ENCODE measurements at places on chromosomes 5 and 9. TPM values are rescaled to one million over a fixed set of nuclear protein-coding genes. Genes with fewer than 3 reads are reported as not detected.

- no peak for DNase-seq
Measured at GRCh38 chr5:98927242-98927988, 1.4 kb downstream of the CHD1 start.

DNA sequence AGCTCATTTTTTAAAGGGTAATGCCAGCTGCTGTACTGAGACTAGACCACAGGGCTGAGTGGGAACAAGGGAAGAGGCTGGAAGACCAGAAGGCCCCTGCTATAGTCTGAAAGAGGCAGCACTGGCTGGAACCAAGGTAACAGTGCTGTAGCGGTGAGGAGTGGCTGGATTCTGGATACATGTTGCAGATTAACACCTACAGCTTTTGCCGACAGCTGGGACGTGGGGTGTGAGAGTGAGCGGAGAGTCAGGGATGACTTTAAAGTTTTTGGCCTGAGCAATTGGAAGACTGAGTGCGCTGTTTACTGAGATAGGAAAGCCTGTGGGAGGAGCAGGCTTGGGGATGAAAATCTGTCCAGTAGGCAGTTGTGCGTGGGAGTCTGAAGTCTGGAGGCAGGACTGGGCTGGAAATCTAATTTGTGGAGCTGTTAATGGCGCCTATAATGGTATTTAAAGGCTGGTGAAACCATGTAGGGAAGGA lies 26.5 kb downstream of the AQP7 start:
- peak; percentile 37 for DNase-seq

- no peak for DNase-seq
Measured at GRCh38 chr5:100758780-100759179, 144.3 kb downstream of the ST8SIA4 start.

DNA sequence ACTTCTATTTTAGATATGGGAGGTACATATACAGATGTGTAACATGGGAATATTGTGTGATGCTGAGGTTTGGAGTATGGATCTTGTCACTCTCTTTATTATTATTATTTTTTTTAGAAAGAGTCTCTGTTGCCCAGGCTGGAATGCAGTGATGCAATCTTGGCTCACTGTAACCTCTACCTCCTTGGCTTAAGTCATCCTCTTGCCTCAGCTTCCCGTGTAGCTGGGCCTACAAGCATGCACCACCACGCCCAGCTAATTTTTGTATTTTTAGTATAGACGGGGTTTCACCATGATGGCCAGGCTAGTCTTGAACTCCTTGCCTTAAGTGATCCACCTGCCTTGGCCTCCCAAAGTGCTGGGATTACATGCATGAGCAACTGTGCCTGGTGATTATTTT lies 138.4 kb upstream of the SLC28A3 start:
- DNase-seq: no peak

SERF1A gene
- total RNA-seq: 8.9 TPM

PDE6A gene
- total RNA-seq: not detected

DNA sequence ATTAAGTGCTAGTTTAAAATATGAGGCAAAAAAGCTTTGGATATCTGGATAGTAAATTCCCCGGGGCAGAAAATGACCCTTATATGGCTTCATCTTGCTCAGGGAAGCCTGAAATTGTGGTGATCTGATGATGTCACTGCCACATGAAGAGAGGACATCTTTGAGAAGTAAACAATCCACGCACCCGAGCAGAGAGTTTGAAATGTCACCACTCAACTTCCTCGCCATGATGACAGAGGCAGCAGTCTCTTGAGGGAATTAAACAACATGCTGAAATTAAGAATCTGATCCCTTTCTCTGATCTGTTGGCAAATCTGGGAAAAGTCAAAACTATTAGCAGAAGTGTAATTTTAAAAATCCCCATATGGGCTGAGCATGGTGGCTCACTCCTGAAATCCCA lies 110.0 kb downstream of the TLE1 start:
- DNase-seq: no peak

DNA sequence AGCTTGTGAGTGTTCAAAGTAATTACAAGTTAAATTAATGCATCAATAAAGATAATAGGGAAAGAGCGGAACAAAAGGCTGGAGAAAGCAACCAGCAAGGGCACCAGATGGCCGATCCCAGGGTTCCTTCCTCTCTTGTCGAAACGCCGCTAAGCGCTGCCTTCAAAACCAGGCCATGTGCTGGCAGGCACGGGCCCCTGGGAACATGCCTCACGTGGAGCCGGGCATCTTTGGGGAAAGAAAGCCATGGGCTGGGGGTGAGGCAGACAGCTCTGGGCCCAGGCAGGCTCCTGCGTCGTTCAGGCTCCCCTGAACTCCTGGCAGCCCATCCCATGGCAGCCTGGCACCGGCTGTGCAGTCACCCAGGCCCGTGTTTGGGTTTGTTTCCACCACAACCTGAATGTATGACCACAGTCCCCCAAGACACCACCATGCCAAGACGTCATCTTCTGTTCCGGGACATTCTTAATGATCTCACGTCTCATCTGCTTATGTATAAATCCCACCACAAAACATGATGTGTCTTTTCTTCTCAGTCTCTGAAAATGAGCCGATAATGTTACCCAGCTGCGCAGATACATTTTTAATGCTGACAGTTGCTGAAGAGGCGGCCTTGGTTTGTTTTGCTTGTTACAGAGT lies 110.4 kb upstream of the SARDH start:
- DNase-seq: no peak

DNA sequence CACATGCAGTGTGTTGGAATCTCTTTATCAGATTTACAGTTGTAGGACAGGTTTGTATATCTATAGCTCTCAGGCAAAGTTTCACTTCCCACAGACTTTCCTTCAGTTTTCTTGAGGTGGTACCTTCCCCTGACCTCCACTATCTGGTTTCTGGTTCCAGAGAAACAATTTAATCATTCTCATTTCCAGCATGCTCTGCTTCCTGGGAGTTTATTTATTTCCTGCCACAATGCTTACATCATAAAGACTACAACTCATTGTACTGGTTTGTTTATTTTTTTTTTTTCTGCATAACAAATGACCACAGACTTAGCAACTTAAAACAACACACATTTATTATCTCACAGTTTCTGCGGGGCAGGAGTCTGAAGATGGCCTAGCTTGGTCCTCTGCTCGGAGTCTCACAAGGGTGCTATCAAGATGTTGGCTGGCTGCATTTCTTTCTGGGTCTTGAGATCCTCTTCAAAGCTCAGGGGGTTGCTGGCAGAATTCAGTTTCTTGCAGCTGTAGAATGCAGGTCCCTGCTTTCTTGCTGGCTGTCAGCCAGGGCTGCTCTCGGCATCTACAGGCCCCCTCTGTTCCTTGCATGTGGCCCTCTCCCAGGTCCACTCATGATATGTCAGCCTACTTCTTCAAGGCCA lies 247.7 kb downstream of the ENC1 start:
- DNase-seq: no peak

TRAF2 gene
- total RNA-seq: 8.7 TPM

DNA sequence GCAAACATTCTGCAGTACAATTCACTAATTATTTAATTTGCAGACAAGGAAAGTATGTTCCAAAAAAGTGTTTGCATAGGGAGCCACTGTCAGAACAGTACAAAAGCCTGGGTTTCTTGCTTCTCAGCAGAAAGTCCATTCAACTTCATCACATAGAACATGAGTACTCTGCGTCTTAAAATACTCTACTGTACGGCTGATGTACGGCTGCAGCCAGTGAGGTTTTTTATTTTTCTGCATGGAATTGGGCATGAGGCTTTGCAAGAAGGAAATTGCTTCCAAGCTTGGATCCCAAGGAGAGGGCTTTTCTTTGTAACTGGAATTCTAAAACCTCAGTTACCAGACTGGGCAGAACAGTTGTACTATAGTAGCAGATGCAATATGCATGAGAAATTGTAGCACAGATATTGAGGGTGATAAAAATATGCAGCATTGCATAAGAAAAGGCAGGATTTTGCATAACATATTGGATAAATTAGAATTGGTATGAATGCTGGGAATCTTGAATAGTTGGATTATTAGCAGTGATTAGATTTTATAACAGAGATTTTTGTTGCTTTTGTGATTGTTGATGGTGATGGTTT lies 178.1 kb upstream of the CDH9 start:
- DNase-seq: no peak

LRRC19 gene
- not detected for total RNA-seq

RABGAP1 gene
- total RNA-seq: 64.1 TPM

- no peak for DNase-seq
Measured at GRCh38 chr5:98275980-98276379, 497.5 kb upstream of the RGMB start.

DNA sequence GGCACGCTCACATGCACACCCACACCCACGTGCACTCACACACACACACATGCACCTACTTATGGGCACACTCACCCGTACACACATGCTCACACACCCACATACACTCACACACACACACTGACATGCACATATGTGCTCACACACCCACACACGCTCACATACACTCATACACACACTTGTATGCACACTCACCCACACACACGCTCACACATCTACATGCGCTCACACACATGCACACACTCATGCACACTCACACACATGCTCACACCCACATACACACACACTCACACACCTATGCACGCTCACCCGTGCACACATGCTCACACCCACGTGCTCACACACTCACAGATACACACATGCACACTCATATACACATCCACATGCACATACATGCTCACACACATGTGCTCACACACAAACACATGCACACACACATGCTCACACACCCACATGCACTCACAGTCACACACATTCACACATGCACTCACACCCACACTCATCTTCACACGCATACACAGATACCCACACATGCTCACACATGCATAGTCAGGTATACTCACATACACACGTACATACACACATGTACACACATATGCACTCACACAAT lies 138.3 kb downstream of the OLFM1 start:
- peak; percentile 15 for DNase-seq

CCNJL gene
- 1.2 TPM for total RNA-seq

CCL28 gene
- 4.8 TPM for total RNA-seq

WDR38 gene
- total RNA-seq: not detected

DNA sequence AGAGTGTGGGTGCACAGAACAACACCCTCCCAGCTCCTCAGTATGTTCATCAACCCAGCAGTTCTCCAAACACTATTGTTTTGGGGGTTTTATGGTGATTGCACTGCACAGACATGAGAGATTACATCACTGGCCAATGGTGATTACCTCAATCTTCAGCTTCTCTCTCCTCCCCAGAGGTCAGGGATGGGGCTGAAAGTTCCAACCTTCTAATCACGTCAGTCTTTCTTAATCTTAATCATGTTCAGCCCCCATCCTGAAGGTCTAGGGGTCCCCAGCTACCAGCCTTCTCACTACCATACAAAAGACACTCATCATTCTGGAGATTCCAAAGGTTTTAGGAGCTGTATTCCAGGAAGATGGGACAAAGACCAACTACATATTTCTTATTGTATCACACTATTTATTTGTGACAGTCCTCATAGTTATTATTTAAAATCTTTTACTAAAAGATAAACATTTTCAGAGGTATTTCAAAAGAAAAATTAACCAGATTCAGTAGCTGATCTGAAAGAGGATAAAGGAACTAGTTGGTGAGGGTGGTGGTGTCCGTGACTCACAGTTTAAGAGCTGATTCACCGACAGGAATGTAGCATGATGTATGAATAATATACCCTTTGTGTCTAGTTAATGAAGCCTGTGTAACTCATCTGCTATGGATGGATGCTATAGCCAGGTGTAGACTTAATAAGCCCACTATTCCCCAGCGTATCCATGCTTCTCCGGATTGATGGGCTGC lies 35.6 kb downstream of the RASEF start:
- DNase-seq: no peak

GRCh38 chr5:123647066-123647465 lies 135.1 kb downstream of the CSNK1G3 start:
- no peak for DNase-seq

LCN15 gene
- not detected for total RNA-seq

DNA sequence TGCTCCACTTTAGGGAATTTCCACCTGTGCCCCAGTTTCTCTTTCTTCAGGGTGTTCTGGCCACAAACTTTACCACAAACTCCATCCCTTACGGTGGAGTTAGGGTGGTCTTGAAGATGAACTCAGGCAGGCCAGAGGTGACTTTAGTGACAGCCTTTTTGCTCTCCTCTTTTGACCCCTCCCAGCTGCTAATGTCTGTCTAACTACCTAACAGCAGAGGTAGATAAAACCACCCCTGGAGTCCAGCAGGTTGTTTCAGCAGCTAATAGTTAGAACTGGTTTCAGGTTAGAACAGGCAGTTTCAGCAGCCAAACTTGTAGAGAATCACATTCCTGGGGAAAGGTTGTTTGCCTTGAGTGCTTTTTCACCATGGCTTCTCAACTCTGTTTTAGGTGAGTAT lies 971.3 kb upstream of the CDH18 start:
- DNase-seq: no peak

TRIP13 gene
- 1.6 TPM for total RNA-seq

CYSRT1 gene
- total RNA-seq: not detected

DNA sequence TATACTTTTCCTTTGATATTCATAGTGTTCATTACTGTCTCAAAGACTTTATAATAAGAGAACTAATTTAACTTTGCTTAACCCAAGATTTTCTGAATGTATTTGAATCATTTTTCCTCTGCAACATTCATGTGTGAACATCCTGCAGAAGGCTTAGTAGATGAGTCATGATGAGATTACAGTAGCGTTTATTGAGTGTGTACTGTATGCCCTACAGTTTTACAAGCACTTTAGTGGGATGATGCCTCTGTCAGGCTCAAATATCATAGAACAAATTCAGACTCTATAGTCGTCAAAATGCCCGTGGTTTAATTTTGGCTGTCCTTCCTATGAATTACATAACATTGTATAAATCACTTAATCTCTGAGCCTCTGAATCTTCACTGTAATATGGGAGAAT lies 41.2 kb downstream of the FYB1 start:
- no peak for DNase-seq

DNA sequence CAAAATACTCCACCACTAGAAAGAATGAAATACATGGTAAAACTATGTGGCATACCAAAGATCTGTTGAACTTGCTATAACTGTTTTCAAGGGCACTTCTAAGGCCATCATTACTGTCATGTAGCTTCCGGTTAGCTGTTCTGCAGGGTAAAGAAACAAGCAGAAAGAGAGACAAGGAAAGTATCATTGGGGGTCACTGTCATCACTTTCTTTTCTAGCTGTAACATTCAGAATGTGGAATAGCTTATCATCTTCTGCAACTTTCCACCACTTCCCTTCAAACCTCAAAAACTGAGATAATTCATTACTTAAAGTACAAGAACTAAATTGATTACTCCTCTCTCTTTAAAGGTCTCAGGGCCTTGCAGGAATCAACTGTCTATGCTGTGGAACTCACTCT lies 57.6 kb downstream of the RASEF start:
- no peak for DNase-seq

DNA sequence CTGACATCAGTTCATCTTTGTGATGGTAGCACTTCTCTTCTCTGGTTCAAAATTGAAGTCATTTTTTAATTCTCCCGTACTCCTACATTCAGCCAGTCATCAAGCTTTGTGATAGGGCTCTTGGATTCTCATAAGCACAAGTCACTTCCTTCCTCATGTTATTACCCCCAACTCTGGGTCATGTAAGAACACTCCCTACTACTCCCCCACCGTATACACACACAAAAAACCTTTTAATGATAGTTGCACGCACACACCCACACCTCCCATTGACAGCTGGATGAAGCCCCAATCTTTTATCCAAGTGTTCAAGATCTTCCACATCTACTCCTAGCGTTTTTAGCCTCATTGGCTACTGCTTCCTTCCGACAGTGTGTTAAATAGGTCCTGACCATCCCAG lies 16.8 kb downstream of the KDM3B start:
- no peak for DNase-seq

GRCh38 chr9:36914212-36914577 lies 119.9 kb downstream of the PAX5 start:
- no peak for DNase-seq

FOXD1 gene
- total RNA-seq: 15.8 TPM

ENHO gene
- total RNA-seq: 0.24 TPM

- DNase-seq: peak; percentile 86
Measured at GRCh38 chr5:115962565-115963402, 509 bp downstream of the LVRN start.

All from posterior vena cava (tissue), 2 donors.